ENCODE measurements at places on chromosomes 6 and 20.

- no peak for DNase-seq
Measured at GRCh38 chr20:3358676-3359340, 48.7 kb downstream of the DNAAF9 start.

- no peak for DNase-seq
Measured at GRCh38 chr6:109979033-109979921, 1.2 kb downstream of the GPR6 start.

- no peak for DNase-seq
Measured at GRCh38 chr6:43491750-43492661, 14.6 kb downstream of the TJAP1 start.

- DNase-seq, result no peak
Measured at GRCh38 chr6:123380257-123380656, 256.5 kb downstream of the TRDN start.

Measured in CD4-positive, alpha-beta T cell treated with Interleukin-17A for 4 hours (primary cell).